ENCODE measurements at places on chromosomes 16 and 17. TPM values are rescaled to one million over a fixed set of nuclear protein-coding genes. Genes with fewer than 3 reads are reported as not detected.

The KRTAP4-4 gene
- not detected for polyA plus RNA-seq

The CHD9NB gene
- polyA plus RNA-seq = 10.8 TPM

The KRTAP9-8 gene
- not detected for polyA plus RNA-seq

The CLEC10A gene
- polyA plus RNA-seq = 0.47 TPM

The WRAP53 gene
- 13.1 TPM for polyA plus RNA-seq

The P2RX1 gene
- polyA plus RNA-seq = 0.67 TPM

The PRDM7 gene
- 0.91 TPM for polyA plus RNA-seq
